Large intestine (tissue), 12 donors: ENCODE measurements at places on chromosomes 1 and 21. TPM values are rescaled to one million over a fixed set of nuclear protein-coding genes. Genes with fewer than 3 reads are reported as not detected.

MRAP gene
- polyA plus RNA-seq = 0.72 TPM

DSTYK gene
- 6.0 TPM for polyA plus RNA-seq

NAV1 gene
- 9.7 TPM for polyA plus RNA-seq

CYP4A22 gene
- polyA plus RNA-seq = 0.03 TPM

- DNase-seq = no peak
These were observed 30.1 kb downstream of the AVPR1B start for GRCh38 chr1:206087091-206087490.

DNA sequence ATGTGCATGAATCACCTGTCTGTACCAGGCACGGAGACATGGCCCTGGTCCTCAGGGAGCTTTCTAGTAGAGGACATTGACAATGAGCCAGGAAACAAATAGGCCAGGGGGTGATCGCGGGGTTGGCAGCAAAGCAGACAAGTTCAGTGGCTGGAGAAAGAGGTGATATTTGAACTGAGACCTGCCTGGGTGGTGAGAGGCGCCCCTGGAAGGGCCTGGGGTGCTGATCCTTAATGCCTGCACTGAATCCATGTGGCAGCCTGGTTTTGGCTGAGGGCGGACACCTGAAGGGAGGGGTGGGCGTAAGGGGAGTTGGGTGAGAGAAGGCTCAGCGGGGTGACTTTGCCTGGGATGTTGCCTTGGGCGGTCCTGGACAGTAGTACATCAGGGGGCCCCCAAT, 35.9 kb downstream of the URB2 start:
- no peak for DNase-seq
